RKO (cell line): ENCODE measurements at places on chromosomes 4 and X.

- no peak for DNase-seq
Measured at GRCh38 chrX:36422368-36422767, 502.8 kb downstream of the CFAP47 start.

DNA sequence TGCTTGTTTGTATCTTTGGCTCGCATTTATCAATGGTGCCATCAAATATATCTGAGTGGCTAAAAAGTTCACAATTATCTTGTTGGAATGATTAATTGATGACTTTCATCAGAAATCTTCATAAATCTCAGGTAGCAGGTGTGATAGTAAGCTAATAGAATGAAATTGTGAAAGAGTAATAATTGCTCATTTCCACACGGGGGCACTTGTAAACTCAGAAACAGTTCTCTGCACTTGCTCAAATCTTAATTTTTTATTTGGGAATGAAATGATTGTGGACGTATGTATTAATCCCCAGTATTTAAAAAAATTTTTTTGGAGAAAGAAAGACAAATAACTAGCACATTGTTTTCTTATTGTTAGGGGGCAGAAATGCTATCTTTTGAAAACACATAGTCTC, 132.8 kb downstream of the DTHD1 start:
- DNase-seq: peak; percentile 31

- DNase-seq: no peak
Measured at GRCh38 chr4:186272699-186273391, 6.9 kb downstream of the F11 start.

DNA sequence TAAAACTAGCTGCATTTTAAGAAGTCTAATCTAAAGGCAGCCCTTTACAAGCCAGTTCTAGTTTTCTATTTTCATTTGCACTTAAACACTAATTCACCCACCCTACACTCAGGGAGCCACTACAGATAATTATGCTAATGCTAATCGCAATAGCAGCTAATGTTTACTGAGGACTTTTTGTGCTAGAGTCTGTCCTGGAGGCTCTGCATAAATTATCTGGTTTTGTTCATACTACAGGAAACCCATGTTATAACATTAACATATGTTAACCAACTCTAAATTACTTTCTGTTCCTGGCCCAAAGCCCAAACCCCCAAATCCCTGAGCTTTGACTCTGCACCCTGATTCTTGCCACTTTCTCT, 480 bp upstream of the RADX start:
- DNase-seq: no peak

DNA sequence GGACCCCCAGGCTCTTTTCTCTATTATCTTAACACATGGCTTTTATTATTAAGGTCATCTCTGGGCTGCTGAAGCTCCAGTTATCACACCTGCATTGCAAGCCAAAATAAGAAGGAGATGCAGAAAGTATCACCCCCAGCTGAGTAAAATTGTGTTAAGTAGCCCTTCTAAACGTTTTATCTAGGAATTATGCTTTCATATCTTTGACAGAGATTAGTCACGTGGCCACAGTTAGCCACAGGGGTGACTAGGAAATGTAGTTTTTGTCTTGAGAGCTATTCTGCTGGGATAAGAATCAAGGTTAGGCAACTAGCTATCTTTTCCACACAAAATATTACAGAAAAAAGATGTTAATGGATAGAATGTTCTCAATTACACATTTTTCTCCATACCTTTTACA, 102.1 kb downstream of the ANXA3 start:
- no peak for DNase-seq

GRCh38 chr4:94451051-94451694, 569 bp upstream of the PDLIM5 start:
- DNase-seq: no peak

DNA sequence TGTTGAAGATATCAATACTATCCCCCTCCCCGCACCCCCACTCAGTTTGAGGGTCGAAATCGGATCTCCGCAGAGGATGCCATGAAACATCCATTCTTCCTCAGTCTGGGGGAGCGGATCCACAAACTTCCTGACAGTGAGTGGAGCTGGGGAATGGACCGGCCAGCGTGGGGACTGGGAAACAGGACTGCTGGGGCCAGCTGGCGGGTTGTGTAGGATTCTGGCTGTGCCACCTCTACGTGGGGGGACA, 5.5 kb upstream of the USP11 start:
- no peak for DNase-seq

- DNase-seq: no peak
Measured at GRCh38 chr4:143346206-143346605, 9.5 kb downstream of the GAB1 start.

DNA sequence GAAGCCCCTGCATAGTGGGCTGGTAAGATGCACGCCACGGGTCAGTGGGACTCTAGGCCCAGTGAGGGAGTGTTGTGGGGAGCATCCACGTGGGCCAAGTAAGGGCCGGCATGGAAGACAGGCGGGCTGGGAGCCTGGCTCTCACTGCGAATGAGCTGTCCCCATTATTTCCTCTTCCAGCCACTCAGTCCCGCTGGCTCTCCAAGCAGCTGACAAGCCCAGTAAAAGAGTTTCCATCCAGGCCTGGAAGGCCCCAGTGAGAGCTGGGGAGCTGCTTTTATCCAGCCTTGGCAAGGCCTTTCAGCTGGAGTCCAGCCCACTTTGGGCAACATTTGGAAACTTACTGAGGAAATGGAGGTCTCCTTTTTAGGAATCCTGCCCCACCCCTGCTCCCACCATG, 24.9 kb downstream of the APLN start:
- DNase-seq: no peak

- DNase-seq: peak; percentile 60
Measured at GRCh38 chrX:323721-324628, 5.4 kb upstream of the GTPBP6 start.

DNA sequence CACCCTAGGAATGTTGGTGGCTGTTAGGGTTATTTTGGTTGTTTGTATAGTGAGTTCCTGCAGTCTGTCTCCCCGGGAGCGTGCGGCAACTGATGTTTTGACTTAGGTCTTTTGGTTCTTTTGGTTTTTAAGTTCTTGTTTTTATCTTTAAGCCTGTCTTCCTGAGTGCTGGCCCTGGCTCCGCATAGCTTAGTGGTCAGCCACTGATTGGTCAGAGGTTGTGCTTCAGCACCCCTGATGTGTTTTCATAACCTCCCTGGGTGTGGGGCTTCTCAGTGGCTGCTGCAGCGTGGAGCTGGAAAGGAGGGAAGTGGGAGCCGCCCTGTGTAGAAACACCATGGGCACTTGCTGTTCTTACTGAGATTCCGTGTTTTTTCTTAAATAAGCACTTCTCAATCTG, 5.1 kb downstream of the PIGG start:
- no peak for DNase-seq

- no peak for DNase-seq
Measured at GRCh38 chr4:98226396-98226795, 34.8 kb upstream of the RAP1GDS1 start.

GRCh38 chr4:109665783-109666485, 37.3 kb downstream of the CASP6 start:
- no peak for DNase-seq

GRCh38 chr4:146407257-146407656, 114.5 kb downstream of the SLC10A7 start:
- no peak for DNase-seq

GRCh38 chrX:78643874-78644273, 15.3 kb downstream of the RTL3 start:
- no peak for DNase-seq

DNA sequence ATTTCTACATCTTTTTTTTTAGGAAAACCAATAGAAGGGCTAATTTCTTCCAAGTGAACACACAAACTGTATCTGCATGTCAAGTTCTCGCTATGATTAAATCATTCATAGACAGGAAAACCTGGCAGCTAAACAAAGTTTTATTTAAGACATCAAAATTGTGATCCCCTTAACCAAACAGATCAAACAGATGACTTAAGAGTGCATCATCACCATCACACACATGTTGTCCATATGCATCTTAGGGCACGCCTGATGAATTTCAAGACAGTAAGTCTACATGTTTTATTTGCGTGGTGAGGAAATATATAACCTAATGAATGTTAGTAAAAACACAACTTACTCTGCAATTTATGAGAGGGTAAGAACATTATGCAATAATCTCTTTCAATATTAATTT, 317.0 kb upstream of the ANXA10 start:
- no peak for DNase-seq

GRCh38 chrX:38732866-38733265, 68.4 kb upstream of the MID1IP1 start:
- no peak for DNase-seq

DNA sequence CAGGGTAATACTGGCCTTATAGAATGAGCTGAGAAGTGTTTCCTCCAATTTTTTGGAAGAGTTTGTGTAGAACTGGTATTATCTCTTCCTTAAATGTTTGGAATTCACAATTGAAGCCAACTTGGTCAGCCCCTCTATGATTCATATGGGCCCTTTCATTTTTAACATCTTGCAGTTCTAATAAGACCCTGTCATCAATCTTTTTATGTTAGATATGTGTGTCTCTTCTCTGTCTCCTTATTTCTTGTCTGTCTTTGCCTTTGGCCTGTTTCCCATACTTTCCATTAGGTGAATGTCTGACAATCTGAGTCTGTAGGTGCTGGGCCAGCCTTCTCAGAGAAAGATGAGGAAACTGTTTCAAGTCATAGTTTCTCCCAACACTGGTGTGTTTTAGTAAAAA, 88.7 kb downstream of the SLC16A2 start:
- DNase-seq: no peak

DNA sequence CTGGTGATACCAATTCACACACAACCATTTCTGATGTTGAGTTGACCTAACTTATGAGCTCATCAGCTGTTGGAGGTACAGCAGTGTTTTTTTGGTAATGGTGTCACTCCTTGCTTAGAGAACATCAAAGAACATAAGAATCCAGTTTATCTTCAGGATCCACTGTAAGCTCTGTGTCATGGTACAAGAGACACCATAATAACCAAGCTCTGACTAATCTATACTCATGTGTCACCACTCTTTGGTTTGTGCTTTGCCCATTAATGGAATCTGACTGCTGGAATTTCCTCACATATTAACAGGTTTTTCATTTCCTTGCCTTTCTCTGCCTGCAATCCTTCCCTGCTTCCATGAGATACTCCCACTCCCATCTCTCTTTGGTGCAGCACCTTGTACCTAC, 735.1 kb upstream of the LCORL start:
- no peak for DNase-seq

- peak; percentile 77 for DNase-seq
Measured at GRCh38 chr4:74189331-74190043, 31.6 kb downstream of the MTHFD2L start.

- DNase-seq: no peak
Measured at GRCh38 chr4:123346951-123347350, 49.6 kb upstream of the SPRY1 start.

GRCh38 chr4:152045449-152045806, 284.6 kb upstream of the GATB start:
- DNase-seq: no peak

- no peak for DNase-seq
Measured at GRCh38 chr4:19455850-19456602, 795.7 kb upstream of the SLIT2 start.

DNA sequence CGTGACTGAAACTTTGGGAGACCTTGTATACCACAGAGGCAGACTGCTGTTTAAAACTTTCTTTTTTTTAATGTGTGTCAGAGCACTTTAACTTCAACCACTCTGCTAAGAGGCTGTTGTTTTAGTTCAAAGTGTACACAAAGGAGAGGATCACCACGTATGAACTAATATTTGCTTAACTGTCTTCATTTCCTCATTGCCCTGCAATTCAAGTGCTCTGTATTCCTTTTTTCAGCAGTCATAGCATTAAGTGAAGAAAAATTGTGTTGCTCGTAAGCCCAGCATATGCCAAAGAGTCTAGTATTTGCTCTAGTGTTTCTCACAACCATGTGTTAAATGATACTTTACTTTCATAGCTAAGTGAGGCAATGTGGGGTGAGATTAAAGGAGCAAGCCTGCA, 63.0 kb upstream of the HHIP start:
- no peak for DNase-seq

DNA sequence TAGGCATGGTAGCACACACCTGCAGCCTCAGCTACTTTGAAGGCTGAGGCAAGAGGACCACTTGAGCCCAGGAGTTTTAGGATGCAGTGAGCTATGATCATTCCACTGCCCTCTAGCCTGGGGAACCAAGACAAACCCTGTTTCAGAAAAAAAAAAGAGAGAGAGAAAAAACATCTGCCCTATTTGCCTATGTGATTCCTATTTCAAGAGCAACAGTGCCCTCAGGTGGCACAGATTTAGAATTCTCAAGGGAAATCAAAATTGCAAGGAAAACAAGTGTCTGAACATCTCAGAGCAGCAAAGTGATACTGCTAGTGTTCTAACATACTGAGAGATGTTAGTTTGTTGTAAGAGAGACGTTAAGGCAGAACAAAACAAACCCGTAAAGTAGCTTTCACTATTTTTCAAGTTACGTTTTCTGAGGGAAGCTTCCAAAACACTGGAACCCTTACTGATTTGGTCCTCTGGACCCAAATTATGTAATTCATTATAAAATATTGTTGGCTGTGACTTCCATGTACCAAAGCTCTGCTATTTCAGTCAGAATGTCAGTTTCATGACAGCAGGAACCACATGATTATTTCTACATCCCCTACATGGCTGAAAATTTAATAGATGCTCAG, 7.9 kb downstream of the BDH2 start:
- DNase-seq: peak; percentile 84

DNA sequence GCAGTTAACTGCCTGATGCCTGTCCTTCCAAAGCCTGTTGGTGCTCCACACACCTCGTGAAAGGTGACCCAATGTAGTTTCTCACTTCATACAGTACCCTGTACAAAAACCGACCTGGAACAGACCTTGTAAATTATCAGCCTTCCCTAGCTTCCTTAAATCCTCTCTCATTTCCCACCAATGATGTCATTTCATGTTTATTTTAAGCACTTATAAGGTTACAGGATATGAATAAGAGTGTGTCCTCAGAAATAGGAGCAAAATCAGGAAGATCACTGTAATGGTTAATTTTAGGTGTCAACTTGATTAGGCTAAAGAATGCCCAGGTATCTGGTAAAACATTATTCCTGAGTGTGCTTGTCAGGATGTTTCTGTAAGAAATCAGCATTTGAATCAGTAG, 44.7 kb downstream of the TMEM150C start:
- DNase-seq: no peak

- no peak for DNase-seq
Measured at GRCh38 chrX:108223585-108223984, 132.0 kb downstream of the ATG4A start.

GRCh38 chr4:152981278-152981677, 45.2 kb downstream of the FHDC1 start:
- no peak for DNase-seq

GRCh38 chrX:43224496-43224895, 431.6 kb upstream of the MAOA start:
- no peak for DNase-seq

- peak; percentile 59 for DNase-seq
Measured at GRCh38 chrX:101287402-101287801, 3.7 kb downstream of the TAF7L start.

GRCh38 chr4:153533387-153533786, 67.2 kb downstream of the TMEM131L start:
- DNase-seq: no peak

GRCh38 chr4:106238820-106239420, 77.1 kb downstream of the TBCK start:
- peak; percentile 56 for DNase-seq

- peak; percentile 72 for DNase-seq
Measured at GRCh38 chr4:169268951-169269760, 1.6 kb downstream of the SH3RF1 start.

- no peak for DNase-seq
Measured at GRCh38 chr4:180794333-180794732, 1448.9 kb upstream of the TENM3 start.

GRCh38 chrX:153379508-153379907, 21.6 kb downstream of the PNMA6E start:
- no peak for DNase-seq

GRCh38 chr4:18463987-18464559, 442.5 kb upstream of the LCORL start:
- peak; percentile 36 for DNase-seq

- DNase-seq: peak; percentile 40
Measured at GRCh38 chr4:152640058-152640921, 39.5 kb downstream of the TMEM154 start.
